NCI-H1105 (cell line): ENCODE measurements at places on chromosomes 12 and 14.

DNA sequence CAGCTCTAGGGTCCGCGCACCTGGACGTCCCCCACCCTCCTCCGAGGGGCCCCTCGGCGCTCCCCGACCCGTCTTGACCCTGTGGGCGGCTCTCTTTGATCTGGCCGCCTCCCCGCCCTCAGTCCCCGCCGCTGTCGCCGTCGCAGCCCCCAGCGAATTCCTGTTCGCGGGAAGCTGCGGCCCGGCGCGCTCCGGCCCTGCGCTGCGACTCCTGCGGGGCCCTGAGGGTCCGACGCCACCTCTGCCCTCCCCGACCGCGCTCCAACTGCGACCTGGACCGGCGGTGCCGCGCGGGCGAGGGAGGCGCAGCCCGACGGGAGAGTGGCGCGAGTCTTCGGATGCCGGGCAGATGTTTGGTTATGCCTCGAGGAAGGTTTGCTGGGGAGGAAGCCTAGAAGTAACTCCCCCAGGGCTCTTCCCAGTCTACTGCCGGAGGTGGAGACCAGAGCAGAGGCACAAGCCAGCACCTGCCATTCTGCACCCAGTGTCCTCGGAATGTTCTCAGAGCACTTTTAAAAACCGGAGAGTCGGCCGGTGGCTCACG, 440 bp upstream of the ISM2 start:
- DNase-seq, result no peak

DNA sequence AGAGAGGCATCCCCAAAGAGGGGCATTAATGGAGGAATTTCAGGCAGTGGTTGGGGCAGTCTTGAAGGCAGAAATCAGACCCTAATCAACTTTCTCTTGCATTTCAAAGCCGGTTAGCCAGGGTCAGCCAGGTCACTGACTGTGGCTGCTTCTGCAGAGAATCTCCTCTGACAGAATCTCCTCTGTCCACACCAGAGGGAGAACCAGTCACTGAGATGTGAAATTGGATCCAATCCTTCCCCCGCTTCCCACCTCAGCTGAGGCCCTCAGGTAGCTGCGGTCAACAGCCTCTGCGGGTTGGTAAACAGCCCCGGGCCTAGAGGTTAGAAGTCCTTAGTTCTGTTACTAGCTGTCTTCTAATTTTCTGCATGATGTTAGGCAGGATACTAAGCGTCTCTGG, 39.8 kb upstream of the NUAK1 start:
- no peak for DNase-seq

GRCh38 chr12:120903412-120904196, 554 bp downstream of the SPPL3 start:
- DNase-seq, result peak; percentile 32

DNA sequence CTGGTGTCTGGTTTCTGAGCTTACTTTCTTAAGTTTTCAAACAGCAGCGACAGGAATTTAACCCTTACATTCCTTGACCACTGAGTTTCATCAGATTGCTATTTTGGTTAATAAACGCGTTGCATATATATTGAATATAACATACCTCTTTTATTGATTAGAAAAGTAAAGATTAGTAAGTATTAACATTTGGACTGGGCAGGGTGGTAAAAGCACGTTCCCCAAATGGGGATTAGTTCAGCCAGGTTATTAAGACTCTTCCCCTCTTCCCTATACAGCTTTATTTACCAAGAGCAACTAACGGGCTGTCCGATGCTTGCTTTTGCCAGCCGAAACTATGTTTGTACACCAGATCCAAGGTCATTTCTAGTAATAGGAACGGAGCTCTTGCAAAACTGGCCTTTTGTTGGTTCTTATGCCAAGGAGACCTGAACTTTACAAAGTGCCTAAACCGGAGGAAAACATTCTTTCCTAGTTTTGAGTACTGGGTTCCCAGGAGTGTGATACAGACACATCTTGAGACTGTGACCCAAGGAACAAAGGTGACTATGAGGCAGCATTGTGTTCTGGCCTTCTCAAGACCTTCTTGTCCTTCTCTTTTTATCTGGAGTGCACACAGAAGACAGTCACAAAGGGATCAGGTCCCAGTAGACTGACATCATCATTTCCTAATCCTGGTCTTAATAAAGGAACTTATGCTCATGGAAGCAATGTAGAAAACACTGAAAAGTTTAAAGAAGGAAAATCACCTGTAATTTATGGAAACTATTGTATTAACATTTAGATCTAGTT, 2.6 kb downstream of the GLRX5 start:
- DNase-seq, result no peak

GRCh38 chr14:88386256-88386794, 868 bp downstream of the SPATA7 start:
- DNase-seq, result no peak
